A673 (cell line): ENCODE measurements at places on chromosomes 3 and 15.

- DNase-seq, result no peak
- no peaks in the 10 kb centered on the region for H3K27me3 ChIP-seq
- no peak overlapping the region for H3K4me3 ChIP-seq
- H3K4me1 ChIP-seq, result no peaks in the 10 kb centered on the region
- no peak overlapping the region for H3K27ac ChIP-seq
- no peaks in the 10 kb centered on the region for H3K36me3 ChIP-seq
Observed at GRCh38 chr3:111227216-111227615, 155.6 kb downstream of the NECTIN3 start.

DNA sequence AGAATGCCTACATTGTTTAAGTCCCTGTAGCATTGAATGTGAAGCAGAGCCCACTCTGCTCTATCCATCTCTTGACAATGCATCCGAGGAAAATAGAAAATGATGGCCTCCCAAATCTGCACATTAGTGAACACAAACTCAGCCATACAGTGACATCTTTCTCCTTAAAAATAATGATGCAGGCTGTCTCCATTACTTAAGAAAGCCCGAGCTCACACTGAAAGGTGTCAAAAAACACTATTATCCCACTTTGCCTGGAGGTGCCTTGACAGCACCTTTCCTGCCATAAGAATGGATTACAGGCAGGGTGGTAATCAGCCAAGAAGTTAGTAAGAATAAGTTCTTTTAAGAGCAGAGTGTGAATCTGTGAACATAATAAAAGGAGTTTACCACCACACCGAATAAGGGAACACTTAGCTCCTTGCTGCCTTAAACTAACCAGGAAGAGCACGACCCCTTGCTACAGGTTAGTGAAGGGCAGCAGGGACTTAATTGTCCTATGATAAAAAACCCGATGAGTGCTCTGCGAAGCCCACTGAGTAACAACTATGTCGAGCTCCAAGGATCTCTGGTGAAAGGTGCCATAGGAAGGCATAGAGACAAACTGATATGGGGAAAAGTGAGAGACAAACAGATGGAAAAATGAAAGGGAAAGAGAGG lies 123.2 kb upstream of the TUSC7 start:
- no peaks in the 10 kb centered on the region for H3K36me3 ChIP-seq
- no peak for DNase-seq
- H3K4me3 ChIP-seq, result no peak overlapping the region
- no peak overlapping the region for H3K27ac ChIP-seq

GRCh38 chr3:37793889-37794591 lies 67.6 kb upstream of the CTDSPL start:
- no peak overlapping the region for H3K27ac ChIP-seq
- H3K36me3 ChIP-seq, result no peaks in the 10 kb centered on the region
- DNase-seq, result no peak
- H3K27me3 ChIP-seq, result no peaks in the 10 kb centered on the region
- H3K4me3 ChIP-seq, result no peak overlapping the region

DNA sequence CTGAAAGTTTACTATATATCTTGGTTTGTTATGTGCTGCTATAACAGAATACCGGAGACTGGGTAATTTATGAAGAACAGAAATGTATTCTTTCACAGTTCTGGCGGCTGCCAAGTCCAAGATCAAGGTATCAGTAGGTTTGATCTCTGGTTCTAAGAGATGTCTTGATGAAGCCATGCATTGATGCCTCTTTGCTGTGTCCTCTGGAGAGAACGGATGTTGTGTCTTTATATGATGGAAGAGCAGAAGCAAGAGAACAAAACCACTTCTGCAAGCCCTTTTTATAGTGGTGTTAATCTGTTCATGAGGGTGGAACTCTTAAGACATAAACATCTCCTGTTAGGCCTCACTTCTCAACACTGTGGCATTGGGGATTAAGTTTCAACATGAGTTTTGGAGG lies 62.7 kb downstream of the TCF12 start:
- H3K27me3 ChIP-seq, result no peaks in the 10 kb centered on the region
- H3K27ac ChIP-seq, result peak overlapping the region; percentile 40
- no peak overlapping the region for H3K4me3 ChIP-seq
- no peaks in the 10 kb centered on the region for H3K36me3 ChIP-seq
- no peak for DNase-seq

DNA sequence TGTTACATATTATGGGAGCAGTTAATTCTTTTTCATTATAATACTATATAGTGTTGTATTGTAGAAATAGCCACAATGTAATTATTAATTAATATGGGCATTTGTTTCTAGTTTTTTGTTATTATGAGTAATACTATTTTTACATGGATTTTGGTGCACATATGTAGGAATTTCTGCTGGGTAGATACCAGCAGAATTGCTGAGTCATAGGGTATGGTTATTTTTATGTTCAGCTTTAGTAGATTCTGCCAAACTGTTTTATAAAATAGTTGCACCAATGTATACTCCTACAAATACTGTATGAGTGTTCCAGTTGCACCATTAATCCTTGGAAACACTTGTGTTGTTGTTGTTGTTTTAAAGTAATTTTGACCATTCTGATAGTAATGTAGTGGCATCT lies 91.5 kb downstream of the SH3GL3 start:
- no peak overlapping the region for H3K4me3 ChIP-seq
- H3K4me1 ChIP-seq, result no peaks in the 10 kb centered on the region
- no peaks in the 10 kb centered on the region for H3K27me3 ChIP-seq
- no peak for DNase-seq
- no peaks in the 10 kb centered on the region for H3K36me3 ChIP-seq

GRCh38 chr15:39056357-39056756 lies 491.7 kb upstream of the RASGRP1 start:
- no peak overlapping the region for H3K4me3 ChIP-seq
- H3K27me3 ChIP-seq, result peaks cover 6% of the 10 kb centered on the region
- no peak for DNase-seq
- H3K4me1 ChIP-seq, result no peaks in the 10 kb centered on the region
- H3K36me3 ChIP-seq, result no peaks in the 10 kb centered on the region

DNA sequence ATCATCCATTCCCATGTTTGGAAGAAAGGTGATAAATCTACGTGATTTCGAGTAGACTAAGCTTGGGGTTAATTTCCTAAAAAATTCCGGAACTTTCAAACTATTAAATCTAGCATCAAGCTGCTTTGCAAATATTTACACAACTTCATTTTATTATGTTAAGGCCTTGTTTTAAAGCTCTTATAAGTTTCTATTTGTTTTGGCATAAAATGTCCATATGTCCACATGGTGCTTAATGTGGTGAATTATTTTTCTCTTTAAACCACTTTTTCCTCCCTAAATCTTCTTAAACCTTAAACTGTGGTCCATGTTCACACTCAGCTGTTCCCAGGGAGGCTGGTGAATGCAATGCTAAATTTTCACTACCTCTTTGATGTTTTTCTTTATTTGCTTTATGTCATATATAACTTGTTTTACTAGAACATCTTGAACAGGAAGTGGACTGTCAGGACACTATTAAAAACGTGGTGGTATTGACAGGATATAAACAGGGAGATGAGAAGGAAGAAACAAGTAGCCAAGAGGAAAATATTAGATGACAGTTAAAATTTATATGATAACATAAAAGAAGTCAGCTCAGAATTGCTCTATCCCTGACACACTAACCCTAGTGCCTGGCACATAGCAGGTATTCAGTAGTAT lies 72.5 kb upstream of the AGTR1 start:
- DNase-seq, result no peak
- no peaks in the 10 kb centered on the region for H3K4me1 ChIP-seq
- no peak overlapping the region for H3K4me3 ChIP-seq
- no peak overlapping the region for H3K27ac ChIP-seq
